ENCODE measurements at places on chromosomes 7 and 10. TPM values are rescaled to one million over a fixed set of nuclear protein-coding genes. Genes with fewer than 3 reads are reported as not detected.

IDI2 gene
- total RNA-seq = not detected

FKBP6 gene
- total RNA-seq = not detected

NRG3 gene
- 1.0 TPM for total RNA-seq

ITIH5 gene
- not detected for total RNA-seq

PAX4 gene
- total RNA-seq = not detected
